ENCODE measurements at places on chromosomes 3 and 15.
A peak's percentile ranks its signal among the peaks of the same experiment; 100 is the strongest.

DNA sequence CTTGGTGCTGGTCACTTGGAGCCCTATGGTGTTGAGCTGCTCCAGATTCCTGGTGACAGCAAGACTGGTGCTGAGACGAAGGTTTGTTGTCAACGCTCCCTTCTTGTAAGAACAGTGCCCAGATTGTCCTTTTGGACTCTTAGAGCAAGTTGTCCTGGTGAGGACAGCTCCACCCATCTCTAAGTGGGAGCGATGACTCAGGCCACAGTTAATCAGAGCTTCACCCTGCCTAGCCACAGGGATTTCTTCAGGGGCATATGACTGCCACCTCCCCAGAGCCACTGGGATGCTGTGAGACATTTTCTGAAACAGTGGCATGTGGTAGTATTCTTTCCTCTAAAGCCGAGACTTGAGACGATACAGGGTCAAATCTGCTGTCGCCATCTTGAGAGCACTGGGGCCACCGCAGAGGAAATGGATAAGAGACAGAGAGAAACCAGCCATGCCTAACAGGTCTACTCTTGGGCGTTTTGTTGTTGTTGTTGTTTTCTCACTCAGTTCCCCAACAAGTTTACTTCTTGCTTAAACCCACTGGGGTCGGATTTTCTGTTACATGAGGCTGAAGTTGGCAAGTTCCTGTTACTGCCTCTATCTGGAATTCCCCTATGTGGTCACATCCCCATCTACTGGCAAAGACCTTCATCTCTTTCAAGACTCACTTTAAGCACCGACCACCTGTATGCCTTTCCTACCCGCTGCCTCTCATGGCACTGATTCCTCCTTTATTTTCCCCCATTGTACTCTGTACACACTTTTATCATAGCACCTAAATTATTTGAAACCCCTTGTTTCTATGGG, 16.0 kb upstream of the PCOLCE2 start:
- no peak for DNase-seq

GRCh38 chr15:48175126-48175525, 3.0 kb downstream of the MYEF2 start:
- DNase-seq: no peak

DNA sequence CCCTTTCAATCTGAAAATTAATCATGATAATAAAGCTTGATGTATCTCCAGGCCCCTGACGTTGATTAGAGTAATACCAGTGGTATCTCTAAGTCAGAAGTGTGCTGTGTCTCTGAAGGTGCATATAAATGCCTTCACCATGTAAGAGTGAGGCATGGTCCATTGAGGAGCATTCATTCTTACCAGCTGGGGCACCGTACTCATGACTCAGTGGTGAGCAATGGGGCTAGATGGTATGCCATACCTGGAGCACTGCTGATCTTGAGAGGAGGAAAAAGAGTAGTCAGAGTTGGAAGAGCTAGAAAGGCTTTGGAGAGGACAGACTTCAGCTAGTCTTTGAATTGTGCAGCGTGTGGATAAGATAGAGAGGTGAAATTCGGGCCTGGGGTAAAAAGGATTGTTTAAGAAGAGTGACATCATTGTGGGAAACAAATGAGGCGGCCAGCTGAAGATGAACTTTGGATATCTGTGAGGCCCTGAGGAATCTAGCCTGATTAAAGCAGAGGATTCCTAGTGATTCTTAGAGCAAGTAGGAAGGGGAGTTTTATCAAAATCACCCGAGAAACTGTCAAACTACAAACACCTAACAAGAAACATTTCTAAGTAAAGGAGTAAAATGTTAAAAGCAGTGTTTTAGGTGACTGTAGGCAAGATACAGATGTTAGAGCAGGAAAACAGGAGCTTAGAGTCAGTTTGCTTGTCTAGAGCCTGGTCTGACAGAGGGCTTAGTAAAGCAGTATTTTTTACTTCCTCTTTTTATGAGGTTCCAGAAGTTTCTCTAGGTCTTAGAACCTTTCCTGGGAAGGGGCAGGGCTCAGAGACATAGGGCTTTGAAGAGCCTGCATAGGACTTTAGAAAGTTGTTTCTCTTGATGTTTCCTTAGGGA, 13.6 kb downstream of the TMOD3 start:
- DNase-seq: no peak

DNA sequence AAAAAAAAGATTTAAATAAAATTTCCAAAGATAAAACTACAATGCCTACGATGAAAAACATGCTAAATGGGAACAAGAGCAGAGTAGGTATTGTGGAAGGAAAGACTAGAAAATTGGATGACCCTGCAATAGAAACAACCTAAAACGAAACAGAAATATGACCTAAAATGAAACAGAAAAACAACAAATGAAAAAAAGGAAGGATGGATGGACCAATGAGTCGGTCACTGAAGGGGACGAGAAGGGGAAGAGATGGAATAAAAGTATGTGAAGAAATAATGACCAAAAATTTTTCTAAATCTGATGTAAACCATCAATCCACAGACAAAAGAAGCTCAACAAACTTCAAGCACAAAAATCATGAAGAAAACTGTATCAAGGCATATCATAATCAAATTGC, 44.8 kb downstream of the TBC1D2B start:
- DNase-seq: no peak

- no peak for DNase-seq
Observed at GRCh38 chr3:120064641-120065040, 29.6 kb downstream of the GSK3B start.

GRCh38 chr3:42983927-42984326, 4.8 kb downstream of the GASK1A start:
- no peak for DNase-seq

- DNase-seq: no peak
Observed at GRCh38 chr15:96333131-96334016, 2.9 kb downstream of the NR2F2 start.

DNA sequence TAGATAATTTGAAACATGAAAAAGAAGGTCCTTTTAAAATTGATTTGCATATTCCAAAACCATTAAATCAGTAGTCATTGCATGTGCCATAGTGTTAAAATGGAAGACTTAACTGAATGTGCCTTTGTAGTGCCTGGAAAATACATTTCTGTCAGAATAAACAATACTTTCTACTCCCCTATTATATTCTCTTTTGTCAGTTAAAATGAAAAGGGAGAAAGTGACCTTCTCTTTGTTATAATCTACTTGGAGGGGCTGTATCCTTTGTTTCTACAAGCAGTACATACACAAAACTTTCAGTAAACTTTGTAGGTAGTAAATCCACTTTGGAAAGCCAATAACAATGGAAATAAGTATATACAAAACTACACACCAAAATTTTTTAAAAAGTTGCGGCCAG, 189.5 kb downstream of the NLGN1 start:
- DNase-seq: no peak

- no peak for DNase-seq
Observed at GRCh38 chr3:38112378-38112761, 24.6 kb downstream of the ACAA1 start.

- DNase-seq: no peak
Observed at GRCh38 chr3:194960446-194961032, 274.9 kb downstream of the FAM43A start.

DNA sequence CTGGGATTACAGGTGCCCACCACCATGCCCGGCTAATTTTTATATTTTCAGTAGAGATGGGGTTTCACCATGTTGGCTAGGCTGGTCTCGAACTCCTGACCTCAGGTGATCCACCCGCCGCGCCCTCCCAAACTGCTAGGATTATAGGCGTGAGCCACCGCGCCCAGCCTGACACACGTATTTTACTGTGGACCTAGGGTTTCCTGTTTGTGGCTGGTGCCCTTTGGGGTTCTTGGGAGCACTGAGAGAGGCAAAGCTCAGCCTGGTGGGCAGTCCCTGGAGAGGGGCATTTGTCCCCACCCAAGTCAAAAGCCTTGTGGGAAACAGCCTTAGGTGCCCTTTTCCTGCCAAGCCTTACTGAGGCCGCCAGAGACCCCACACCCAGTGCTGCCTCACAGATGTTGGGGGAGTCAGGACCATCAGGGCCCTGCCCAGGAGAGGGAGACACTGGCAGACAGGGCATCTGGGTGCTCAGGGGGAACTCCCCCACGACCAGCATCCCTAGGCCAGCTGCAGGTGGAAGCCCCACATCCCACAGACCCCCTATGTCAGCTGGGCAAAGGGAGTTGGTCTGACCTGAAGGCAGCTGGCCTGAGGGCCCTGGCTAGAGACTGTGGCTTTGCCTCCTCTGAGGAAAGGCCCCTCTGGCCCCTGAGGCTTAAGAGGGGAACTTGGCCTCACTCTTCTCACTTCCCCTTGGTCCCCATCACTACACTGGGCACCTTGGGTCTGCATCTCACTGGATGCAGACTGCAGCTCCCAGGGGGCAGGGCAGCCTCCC, 35.1 kb downstream of the DNAH1 start:
- DNase-seq: no peak

GRCh38 chr3:48826451-48826850, 21.2 kb downstream of the PRKAR2A start:
- DNase-seq: no peak

DNA sequence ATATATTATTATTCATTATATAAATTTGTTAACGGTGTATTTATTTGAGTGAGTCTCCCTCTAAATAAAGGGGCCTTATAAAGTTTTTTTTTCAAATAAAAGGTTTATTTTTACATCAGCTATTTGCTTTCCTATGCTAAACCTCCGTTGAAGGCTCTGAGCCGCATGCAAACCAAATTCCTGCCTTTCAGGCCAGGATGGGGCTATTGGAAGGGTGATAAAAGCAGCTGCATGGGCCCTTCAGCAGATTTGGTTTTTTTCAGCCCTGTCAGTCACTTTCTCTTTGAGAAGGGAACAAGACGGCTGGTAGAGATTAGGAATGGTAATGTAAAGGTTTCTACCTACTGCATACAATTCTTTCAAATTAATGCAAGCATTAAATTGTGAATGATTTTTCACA, 244.2 kb downstream of the WNT5A start:
- DNase-seq: no peak

DNA sequence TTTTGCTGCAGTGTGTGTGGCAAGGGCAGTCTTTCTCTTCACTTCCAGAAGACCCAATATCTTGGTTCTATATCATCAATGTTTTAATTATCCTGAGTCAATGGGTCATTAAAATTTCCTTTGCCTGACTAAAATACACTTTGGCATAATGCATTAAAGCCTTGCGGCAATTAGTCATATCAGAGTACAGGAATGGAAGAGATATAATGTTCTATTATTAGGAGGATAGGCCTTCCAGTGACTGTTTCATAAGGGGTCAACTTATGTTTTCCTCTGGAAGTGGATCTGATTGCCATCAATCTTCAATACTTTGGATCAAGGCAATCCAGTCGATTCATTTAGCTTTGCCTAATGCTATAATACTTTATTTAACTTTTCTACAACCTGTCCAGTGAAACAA, 9.4 kb upstream of the SECISBP2L start:
- DNase-seq: no peak

GRCh38 chr3:31448035-31448881, 84.5 kb upstream of the STT3B start:
- DNase-seq: no peak

DNA sequence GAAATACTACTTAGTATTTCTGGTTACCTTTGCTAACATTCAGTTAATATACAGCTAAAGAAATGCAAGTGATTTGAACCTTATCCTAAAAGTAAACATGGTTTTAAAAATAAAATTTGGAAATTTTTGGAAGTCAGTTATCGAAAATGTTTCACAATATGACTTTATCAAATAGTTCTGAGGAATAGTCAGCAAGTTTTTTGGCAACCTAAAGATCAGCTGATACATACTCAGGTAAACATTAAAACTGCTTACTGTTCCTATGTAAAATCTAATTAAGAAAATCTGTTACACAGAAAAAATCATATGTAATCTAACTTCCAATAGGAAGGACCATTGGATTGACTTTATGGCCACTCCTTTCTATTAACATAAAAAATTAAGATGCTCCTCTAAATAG, 24.1 kb downstream of the IFT80 start:
- no peak for DNase-seq

GRCh38 chr3:44648564-44649229, at the start of gene ZNF35:
ZNF35 (plus strand) TSS chr3:44648732; CDS start chr3:44651068, 2,336 bp downstream.
- no peak for DNase-seq

- peak; percentile 9 for DNase-seq
Observed at GRCh38 chr3:61181874-61182273, 69.4 kb downstream of the FHIT start.

GRCh38 chr3:171531716-171532115, 71.5 kb upstream of the TNIK start:
- DNase-seq: no peak

GRCh38 chr3:153160451-153161137, 1.4 kb upstream of the RAP2B start:
- DNase-seq: peak; percentile 64

DNA sequence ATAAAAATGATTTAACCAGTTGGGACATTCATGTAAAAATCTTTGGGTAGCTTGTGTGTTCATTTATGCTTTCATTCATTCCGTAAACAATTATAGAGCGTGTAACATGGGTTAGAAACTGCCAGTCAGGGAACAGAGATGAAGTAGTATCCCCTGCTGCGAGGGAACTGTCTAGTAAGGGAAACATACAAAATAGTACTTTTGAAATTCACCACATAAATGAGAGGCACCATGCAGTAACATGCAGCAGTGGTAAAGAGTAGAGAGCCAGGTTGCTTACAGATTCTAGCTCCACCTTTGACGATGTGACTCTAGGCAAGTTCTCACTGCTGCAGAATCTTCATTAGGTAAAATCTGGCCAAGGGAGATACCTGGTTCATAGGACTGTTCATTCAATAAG, 938 bp downstream of the DZIP3 start:
- peak; percentile 68 for DNase-seq

GRCh38 chr15:64597477-64597822, 137.1 kb downstream of the ZNF609 start:
- no peak for DNase-seq

DNA sequence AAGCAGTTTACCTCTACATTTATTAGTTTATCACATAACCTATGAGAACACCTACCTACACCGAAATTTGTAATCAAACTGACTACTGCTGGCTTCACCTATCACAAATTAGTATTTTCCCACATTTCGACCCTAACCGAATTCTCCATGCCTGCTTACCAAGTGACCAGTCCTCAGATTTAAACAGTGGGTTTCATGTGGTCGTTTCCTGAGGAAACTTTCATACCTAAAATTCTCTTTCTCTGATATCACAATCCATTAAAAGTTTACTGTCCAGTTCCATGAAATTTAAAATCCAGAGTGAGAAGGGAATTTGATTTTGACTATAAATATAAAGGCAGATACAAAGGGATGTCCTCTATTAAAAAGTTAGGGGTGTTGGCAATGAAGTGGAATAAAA, 1.9 kb downstream of the PLOD2 start:
- DNase-seq: no peak

- DNase-seq: peak; percentile 81
Observed at GRCh38 chr15:89068325-89068784, 19.9 kb upstream of the ABHD2 start.
